ENCODE measurements at places on chromosomes 6 and 20.
A peak's percentile ranks its signal among the peaks of the same experiment; 100 is the strongest.

- no peak for DNase-seq
These were observed 48.3 kb upstream of the PROKR2 start for GRCh38 chr20:5364997-5365597.

DNA sequence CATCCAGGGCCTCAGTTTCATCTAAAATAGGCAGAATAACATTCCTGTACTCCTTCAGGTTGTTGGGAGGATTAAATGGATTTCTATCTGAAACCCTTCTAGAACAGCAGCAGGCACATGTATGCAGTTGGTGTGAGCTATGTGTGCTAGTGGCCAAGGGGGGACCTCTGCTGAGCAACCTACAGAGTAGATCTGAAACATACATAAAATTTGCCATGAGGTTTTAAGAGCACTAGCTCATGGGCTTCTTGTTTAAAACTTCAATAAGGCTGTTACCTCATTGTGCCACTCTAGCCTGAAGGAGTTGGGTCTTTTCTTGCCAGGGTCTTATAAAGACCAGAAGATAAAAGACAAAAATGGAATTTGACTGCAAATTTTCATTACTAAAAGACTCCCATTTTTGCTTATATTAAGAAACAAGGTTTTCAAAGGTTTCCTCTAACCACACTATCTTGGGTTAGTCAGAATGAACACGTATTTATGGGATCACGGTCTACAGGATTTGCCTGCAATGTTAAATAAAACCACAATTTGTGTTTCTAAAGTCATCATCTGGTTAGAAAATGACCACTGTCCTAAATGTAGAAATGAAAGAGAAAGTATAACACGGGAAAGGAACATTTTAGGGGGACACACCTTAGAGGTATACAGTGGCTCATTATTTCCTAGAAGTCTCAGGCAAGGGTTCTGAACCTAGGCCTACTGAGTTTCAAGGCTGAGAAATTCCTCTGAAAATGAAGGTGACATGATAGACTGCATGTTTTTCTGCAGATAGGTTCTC lies 144.9 kb upstream of the OLIG3 start:
- no peak for DNase-seq

DNA sequence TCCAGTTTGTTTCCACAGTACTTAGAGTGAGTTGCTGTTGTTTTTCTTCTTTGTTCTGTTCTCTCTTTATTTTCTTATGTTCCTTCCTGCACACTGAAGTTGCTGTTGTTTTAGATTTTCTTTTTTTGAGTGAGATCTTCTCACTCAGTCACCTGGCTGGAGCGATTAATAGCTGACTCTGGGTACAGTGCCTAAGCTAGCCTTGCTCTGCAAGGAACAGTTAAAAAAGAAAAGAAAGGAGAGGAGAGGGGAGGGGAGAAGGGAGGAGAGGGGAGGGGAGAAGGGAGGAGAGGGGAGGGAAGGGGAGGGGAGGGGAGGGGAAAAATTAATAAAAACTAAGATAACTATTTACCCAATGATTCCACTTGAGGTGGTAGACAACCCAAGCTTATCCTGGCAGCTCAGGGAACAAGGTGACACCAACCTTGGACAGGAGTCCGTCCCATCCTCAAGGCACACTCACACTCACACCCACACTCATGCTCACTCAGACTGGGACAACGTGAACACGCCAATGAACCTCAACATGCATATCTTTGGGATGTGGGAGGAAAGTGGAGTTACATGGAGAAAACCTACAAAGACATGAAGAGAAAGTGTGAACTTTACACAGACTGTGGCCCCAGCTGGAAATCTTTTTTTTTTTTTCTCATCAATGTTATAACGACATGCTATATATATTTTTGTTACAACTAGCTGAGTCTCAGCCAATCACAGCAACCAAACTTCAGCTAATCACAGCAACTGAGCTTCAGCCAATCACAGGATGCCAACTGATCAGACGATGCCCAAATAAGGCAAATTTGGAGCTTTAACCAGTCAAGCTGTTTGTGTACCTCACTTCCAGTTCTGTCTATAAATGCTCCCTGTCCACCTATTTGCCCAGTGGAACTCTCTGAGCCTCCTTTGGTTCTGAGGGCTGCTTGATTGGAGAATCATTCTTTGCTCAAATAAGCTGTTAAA lies 124.1 kb downstream of the SGK1 start:
- no peak for DNase-seq

DNA sequence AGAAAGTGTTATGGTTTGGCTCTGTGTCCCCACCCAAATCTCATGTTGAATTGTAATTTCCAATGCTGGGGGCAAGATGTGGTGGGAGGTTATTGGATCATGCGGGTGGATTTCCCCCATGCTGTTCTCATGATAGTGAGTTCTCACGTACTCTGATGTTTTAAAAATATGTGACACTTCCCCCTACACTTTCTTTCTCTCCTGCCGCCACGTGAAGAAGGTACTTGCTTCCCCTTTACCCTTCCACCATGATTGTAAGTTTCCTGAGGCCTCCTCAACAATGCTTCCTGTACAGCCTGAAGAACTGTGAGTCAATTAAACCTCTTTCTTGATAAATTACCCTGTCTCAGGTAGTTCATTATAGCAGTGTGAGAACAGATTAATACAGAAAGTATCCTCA lies 150.8 kb downstream of the TMEM200A start:
- no peak for DNase-seq

DNA sequence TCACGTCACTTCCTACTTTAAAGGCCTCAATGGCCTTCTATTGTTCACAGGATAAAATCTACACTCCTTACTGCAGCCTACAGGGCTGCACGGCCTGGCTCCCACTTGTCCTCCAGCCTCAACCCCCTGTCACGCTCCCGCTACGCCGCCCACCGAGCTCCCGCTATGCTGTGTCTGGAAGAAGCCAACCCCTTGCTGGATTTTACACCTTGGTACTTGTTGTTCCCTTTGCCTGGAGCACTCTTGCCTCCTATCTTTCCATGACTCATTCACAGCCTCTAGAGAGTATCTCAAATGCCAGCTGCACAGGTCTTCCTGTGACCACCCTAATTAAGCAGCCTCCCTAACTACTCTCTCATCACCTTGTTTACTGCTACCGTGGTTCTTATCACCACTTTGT lies 259.9 kb downstream of the PRKN start:
- no peak for DNase-seq

GRCh38 chr6:109715616-109716015 lies 24.5 kb downstream of the FIG4 start:
- DNase-seq: no peak

GRCh38 chr20:10131732-10132345 lies 86.8 kb upstream of the SNAP25 start:
- no peak for DNase-seq

DNA sequence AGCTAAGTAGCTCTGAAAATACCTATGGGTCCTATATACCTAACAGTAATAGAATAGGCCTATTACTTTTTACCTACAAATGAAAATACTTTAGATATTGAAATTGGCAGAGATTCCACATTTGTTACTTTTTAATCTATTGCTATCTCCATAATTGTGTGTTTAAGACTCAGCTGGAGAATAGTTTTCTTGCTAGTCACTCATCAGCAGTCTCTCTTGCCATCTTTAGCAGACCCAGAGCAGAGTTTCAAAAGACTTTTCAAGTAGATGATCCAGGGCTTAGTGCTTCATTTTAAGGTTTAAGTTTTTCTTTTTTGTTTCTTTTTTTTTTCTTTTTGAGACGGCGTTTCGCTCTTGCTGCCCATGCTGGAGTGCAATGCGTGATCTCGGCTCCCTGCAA lies 12.9 kb downstream of the ANKS1A start:
- no peak for DNase-seq

DNA sequence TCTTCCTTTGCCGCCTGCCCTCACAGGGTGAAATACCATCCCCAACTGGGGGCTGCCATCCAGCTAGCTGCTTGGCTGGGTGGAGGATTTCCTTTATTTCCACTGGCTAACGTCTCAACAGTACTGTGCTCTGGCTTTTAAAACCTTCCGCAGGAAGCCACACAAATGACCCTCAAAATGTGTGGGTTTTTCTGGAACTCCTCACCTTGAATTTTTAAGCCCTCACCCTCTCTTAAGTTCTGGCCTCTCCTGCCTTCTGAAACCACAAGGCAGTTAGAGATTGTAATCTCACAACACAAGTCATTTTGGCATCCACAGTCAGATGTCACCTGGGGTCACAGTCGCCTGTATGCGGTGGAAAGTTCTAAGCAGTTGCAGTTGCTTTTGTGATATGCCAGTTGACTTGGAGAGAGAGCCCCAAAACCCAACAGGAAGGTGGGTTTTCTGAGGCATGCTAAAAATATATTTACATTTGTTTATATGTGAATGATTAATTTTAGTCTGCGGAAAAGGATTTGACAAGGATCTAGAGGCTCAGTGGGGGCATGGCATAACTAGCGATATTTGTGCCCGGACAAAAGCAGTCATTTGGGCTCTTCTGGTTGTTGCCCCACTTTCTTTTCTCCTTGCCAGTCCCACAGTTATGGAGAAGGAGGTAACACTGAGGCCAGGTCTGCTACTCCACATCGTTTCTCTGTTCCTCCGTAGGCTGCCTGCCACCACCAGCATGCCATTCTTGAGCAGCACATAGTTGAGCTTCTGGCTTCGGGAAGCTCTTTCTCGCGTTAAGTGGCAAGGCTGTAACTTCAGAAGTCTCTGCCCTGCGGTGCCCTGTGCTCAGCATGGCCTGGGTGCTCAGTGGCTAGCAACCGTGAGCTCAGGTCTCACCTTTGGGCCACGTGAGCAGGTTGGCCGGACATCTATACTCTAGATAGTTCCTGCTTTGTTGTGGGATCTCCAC lies 335.3 kb downstream of the CD83 start:
- DNase-seq: peak; percentile 44

Measured in CD4-positive, alpha-beta T cell treated with Interleukin-6 for 4 hours (primary cell).